ENCODE measurements at places on chromosomes 13 and 19.

GRCh38 chr13:97226788-97227627 is 4.9 kb downstream of the MBNL2 start:
- DNase-seq: no peak

- DNase-seq: no peak
Observed at GRCh38 chr13:75181906-75182305, 300.1 kb downstream of the TBC1D4 start.

DNA sequence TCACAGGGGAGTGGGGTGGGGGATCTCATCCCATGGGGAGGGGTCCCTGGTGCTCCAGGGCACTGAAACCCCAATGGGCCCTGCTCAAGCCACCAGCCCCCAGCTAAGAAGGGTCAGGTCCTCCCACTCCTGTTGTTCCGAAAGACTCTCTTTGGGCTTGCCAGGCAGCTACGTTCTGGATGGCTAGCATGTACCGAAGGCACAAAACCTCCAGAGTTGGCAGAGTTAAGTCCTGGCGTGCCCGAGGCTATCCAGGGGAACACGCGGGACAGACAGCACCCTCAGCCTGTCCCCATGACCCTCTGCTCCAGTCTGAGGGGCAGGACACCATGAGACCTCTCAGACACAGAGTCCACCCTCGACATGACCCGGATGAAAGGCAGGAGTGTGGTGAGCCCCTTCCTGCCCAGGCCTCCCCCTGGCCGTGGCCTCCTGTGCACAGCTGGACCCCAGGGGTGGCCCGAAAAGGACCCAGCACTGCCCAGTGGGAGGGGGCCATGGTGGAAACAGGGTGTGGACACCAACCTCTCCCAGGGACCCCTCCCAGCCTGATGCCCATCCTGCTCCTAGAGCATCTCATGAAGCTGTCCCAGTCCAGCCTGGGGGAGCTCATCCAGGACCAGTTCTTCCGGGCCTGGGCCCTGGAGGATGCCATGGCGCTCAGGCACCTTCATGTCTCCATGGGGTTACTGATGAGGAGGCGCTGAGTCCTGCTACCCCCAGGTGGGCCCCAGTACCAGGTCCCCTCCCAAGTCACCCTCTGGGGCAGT is 53.0 kb upstream of the TPM4 start:
- no peak for DNase-seq

GRCh38 chr13:46170687-46171086 is 11.3 kb downstream of the LCP1 start:
- DNase-seq: no peak

DNA sequence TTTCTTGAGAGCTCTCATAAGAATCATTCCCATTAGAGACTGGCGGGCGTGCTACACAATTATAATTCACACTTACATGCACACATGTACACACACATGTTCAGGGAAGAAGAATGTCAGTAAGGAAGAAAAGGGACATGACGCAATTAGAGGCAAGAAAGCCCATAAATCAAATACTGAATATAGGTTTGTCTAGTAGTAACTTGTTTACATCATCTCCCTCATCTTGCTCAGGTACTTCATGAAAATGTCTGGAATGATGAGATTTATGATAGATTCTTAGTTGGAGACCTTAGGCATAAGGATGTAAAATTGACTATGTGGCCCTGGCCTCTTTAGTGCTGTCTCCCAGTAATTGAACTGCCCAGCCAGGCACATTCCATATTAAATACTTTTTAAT is 628.0 kb upstream of the PCDH20 start:
- DNase-seq: no peak

DNA sequence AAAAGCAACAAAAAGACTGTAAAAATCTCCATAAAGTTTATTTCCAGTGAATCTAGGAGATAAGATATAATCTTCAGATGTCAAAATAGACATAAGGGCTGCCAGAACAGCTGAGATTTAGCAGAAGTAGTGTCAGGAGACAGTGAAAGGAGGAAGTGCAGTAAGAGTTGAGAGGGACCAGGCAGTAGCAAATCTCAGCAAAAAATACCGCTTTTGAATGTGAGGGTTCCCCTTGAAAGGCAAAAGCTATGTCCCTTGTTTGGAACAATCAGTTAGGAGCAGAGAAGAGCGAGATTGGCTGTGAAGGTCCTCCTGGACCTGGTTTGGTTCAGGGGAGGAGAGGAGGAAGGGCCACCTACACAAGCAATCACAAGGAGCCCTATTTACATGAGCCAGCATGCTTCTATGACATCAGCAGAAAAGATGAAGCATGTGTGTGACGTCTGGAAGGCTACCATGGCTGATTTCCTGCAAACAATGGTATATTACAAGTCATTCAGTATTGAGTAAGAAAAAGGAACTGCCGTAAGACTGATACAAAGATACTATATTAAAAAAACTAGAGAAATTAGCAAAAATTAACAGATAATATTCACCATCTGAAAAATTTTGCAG is 98.9 kb upstream of the SIAH3 start:
- no peak for DNase-seq

DNA sequence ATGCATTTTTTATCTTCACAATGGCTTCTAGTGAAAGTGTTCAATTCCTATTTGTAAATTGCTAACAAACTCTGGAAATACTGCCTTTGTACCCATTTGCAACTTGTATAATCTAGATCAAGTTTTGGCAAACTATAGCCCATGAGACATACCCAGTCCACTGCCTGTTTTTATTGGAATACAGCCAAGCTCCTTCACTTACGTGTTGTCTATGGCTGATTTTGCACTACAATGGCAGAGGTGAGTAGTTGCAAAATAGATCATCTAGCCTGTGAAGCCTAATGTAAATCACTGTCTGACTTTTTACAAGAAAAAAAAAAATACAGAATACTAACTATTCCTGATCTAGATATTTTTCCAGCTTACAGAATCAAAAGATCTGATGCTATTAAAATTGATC is 37.1 kb downstream of the DZIP1 start:
- DNase-seq: no peak

- DNase-seq: no peak
Observed at GRCh38 chr19:38003438-38004185, 96.6 kb downstream of the SIPA1L3 start.

Data from stimulated activated CD4-positive, alpha-beta T cell treated with anti-CD3 and anti-CD28 coated beads, Interleukin-15, amount 100 ng/mL, for 1 hour (primary cell).